ENCODE measurements at places on chromosomes 7 and 10.

GRCh38 chr10:8639486-8640185 is 585.1 kb downstream of the GATA3 start:
- DNase-seq: peak; percentile 28

DNA sequence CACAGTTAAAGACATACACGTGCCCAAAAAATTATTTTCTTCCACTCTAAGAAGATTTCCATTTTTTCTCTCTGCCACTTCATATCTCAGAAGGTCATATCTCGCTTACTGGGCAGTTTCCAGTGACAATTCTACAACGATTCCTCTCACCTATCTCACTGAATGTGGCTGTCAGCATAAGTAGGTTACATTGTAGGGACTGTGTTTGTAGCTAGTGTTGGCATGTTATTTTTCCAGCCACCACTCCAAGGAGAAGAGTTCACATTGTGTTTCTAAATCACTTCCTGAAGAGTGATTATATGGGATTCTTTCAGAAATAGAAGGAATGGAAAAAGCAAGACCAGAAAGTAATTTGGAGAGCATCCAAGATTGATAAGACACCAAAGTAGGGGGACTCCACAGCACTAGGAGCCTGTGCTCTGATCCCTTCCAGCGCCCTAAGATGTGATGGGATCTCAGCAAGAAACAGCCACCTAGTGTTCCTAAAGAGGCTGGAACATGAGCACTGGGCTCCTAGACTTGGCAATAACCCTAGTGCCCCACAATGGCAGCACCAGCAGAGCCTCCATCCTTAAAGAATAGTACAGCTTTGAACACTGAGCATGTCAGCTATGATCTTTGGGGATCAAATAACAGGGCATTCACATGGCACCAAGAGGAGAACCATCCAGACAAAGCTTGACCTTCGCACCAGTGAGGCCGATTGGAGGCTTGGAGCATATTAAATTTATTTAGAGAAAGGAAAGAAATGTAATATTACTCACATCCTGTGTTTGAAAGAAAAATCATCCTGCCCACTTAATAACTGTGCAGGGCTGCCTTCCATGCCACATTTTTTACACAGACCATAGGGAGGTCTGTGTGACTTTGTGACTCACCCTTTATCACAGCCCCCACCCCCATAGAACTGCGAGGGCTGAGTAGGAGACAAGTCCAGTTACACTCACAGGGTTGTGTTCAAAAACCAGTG is 51.8 kb downstream of the CAV1 start:
- DNase-seq: peak; percentile 98

GRCh38 chr10:113854013-113854760 is at the start of the genes DCLRE1A and NHLRC2:
Gene DCLRE1A (minus strand): TSS chr10:113854082. CDS start chr10:113853182, 900 bp downstream.
Gene NHLRC2 (plus strand): TSS chr10:113854661. CDS start chr10:113854873, 212 bp downstream.
- peak; percentile 76 for DNase-seq

DNA sequence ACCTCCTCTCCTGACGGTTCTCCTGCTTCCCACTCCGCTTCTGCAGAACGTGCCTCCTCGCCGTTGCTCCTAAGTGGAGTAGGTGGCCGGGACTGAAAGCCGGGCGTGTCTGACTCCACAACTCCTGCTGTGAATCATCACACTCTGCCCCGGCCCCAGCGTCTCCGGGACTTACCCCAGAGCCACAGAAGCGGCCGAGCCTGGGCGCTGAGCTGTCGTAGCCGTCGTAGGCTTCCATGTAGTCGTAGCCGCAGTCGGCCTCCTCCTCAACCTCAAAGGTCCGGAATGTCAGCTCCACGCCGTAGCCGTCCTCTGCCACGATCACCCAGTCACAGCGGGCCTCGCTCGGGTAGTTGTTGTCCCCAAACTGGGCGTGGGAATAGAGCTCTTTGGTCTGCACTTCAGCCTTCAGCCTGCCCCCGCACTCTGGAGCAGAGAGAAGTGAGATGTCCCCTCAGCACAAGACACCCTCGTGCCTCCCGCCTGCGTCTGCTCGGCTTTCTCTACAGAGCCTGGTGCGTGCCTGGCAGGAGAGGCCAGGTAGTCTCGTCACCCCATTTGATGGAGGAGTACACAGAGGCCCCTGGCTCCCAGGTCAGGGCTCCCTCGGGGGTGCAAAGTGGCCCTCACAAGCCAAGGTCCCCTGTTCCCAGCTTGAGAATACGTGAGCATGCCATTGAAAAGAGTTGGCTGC is 11.2 kb upstream of the OPALIN start:
- DNase-seq: no peak

DNA sequence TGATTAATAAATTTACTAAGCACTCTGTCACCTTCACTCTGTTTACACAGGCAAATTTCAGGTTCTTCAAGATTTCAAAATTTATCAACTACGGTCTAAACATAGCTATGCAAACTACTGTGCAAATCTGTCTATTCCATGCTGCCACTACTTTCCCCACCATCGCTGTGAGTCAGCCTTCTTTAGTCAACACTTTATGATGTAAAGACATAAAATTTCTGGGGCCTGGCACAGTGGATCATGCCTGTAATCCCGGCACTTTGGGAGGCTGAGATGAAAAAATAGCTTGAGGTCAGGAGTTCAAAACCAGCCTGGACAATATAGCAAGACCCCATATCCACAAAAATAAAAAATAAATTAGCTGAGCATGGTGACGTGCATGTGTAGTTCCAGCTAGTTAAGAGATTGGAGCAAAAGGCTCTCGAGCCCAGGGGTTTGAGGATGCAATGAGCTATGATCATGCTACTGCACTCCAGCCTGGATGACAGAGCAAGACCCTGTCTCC is 42.6 kb downstream of the CNOT4 start:
- DNase-seq: peak; percentile 39

DNA sequence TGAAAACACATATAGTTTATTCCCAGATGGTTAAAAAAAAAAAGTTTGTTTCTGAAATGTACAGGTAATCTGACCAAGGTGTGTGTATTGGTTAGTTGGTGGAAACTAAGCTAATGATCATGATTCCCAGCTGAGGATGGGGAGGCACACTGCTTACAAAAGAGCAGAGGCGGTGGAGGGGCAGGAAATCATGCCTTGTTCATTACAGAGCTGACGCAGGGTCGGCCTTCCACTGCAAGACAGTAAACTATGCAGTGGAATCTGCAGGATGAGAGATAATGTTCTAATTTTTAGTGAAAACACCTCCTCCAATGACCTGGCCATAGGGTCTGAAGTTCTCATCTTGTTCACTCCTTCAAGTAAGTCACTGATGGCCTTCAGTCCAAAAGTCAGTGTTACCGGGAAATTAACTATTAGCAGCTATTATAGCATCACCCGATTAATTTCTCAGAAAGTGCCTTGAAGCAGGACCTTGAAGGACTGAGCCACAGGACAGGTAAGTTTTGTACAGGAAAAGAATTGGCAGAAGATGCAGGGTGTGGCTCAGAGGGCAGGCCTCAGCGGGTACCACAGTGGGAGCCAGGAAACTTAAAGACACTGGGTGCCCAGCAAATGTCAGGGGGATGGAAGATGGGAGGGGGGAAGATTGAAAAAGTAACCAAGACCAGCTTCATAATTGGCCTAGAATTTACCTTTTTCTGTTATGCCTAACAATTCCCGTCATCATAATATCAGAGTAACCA is 36.0 kb downstream of the MYOF start:
- DNase-seq: no peak

DNA sequence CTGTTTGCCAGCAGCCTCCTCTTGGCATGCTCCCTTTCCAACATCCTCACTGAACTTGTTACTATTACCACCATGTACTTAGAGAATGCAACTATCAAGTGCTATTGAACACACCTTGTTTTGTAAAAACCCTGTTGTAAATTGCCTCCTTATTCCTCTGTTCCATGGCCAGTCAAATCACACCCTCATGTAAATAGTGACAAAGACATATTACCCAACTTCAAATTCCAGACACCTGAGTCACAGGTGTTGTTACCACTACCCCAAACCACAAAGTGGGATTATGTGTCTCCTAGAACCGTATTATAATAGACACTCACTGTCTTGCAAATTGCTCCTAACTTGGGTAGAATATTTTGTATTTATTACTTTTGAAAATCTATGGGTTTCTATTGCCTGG is 263.2 kb upstream of the C7orf33 start:
- no peak for DNase-seq

- peak; percentile 84 for DNase-seq
Observed at GRCh38 chr10:62076891-62077290, 175.4 kb downstream of the ARID5B start.

GRCh38 chr10:125455431-125455830 is 227.5 kb downstream of the TEX36 start:
- no peak for DNase-seq

- no peak for DNase-seq
Observed at GRCh38 chr10:71087622-71088021, 124.7 kb upstream of the UNC5B start.

- DNase-seq: no peak
Observed at GRCh38 chr7:7110706-7111105, 71.6 kb upstream of the C1GALT1 start.

DNA sequence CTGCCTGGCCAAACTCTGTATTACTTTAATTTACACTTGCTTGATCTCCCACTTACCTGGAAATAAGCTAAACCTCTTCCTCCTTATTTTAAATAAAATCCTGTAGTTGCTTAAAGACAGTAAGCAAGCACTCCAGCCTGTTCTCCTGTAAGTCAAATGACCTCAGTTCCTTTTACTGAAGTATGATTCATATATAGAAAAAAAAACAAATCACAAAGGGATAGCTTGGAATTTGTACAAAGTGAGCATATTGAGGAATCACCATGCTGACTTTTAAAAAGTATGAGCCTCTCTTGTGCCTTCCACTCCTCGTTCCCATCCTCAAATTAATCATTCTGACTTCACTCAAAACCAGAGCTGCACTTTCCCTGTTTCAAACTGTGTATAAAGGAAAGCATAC is 52.0 kb downstream of the C10orf90 start:
- peak; percentile 22 for DNase-seq

GRCh38 chr7:77913977-77914607 is 115.5 kb downstream of the PHTF2 start:
- no peak for DNase-seq

GRCh38 chr10:649445-649797 is 40.0 kb downstream of the DIP2C start:
- DNase-seq: no peak

GRCh38 chr10:106038246-106038645 is 1126.3 kb downstream of the SORCS1 start:
- DNase-seq: no peak

DNA sequence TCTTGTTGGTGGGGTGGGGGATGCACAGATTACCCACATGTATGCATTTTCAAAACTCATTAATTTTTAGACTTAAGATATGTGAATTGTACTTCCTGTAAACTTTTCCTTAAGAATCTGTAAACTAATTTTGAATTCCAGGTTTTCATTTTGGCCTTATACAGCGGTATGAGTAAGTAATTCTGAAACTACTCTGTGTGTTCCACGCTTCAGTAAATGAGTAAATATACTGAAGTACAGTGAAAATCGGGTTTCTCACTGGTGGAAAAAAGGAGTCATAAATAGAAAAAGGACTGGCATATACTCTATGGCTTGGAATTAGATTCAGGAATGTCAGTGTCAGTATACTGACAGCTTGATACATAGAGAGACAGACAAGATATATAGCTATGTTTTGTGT is 72.8 kb downstream of the CTTNBP2 start:
- no peak for DNase-seq

DNA sequence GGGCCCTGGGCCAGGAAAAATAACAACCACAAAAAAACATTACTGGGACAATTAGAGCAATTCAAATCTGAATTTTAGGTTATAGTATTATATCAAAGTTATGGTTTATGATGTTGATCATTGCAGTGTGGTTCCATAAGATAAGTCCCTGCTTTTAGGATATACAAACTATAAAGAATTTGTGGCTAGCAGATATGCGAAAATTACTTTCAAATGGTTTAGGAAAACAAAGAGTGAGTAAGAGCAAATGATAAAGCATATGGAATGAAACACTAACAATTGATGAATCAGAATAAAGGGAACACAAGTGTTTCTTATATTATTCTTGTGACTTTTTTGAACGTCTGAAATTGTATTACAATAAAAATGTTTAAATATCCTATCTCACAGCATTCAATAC is 64.4 kb upstream of the HECTD2 start:
- DNase-seq: peak; percentile 44

- DNase-seq: no peak
Observed at GRCh38 chr10:24726626-24727025, 2.9 kb upstream of the ARHGAP21 start.

- DNase-seq: no peak
Observed at GRCh38 chr10:24886290-24886680, 66.1 kb downstream of the PRTFDC1 start.

GRCh38 chr7:12456506-12456905 is 52.8 kb upstream of the VWDE start:
- no peak for DNase-seq

DNA sequence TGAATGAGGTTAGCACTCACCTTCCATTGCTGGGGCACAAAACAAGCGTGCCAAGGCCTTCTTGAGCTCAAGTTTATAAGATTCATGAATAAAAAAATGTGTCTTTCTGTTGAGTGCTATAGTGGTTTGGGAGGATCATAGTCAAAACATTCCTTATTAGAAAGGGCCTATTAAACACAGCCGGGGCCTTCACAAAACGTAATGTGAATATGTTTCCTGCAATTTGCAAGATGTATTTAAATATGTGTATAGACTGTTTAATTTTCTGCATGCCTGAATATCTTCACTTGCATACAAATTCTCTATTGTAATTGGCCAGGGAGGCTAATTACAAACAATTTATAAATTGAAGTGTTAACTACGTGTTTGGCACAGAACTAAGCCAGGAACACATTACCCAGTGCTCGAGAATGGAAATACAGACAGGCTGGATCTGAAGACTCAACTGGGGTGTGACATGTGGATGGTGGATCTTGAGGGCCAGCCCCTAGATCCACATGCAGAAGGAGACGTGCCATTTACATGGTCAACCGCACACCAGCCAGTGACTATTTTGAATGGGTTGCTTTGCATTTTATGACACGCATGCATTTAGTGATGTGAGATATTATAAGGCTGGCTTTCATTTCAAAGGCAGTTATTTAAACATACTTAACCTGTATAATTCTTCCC is 31.3 kb downstream of the LYZL2 start:
- DNase-seq: no peak

GRCh38 chr7:188727-189500 is 3.5 kb upstream of the FAM20C start:
- DNase-seq: no peak

DNA sequence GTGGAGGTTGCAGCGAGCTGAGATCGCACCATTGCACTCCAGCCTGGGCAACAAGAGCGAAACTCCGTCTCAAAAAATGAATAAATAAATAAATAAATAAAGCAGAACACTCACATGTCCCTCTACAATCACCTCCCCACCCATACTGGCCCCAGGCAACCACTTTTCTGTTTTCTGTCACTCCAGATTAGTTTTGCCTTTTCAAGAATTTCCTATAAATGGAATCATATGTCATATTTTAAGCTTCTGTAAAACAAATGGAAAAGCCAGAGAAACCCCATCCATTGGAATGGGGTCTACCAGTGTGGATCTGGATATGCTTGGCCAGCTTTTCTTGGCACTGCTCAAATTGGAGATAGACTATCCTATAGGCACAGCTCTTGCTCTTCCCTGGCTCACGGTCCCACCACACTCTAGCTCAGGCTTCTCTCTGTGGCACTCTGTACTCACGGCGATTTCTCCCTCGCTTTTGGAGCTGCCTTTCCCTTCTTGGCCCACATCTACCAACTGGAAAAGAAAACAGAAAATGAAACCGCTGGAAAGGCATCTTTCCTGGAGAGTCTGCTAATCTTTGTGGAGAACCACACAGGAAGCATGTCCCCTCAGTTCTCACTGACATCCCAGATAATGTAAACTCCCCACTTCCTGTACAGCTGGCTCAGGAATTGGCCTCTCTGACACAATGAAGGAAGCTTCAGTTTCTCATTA is 210.1 kb downstream of the JCAD start:
- DNase-seq: peak; percentile 84

- peak; percentile 59 for DNase-seq
Observed at GRCh38 chr10:94299417-94299816, 63.3 kb downstream of the NOC3L start.
